ENCODE measurements at places on chromosomes 11 and 22. TPM values are rescaled to one million over a fixed set of nuclear protein-coding genes. Genes with fewer than 3 reads are reported as not detected.

The MMP7 gene
- not detected for total RNA-seq

The UBE4A gene
- total RNA-seq, result 49.1 TPM

The CCDC86 gene
- total RNA-seq, result 23.2 TPM

The SERGEF gene
- 33.7 TPM for total RNA-seq

The CARNS1 gene
- total RNA-seq, result 1.9 TPM

The OR52N4 gene
- total RNA-seq, result 0.89 TPM

The GGTLC2 gene
- total RNA-seq, result not detected

GRCh38 chr11:86476109-86476861 is 101.6 kb downstream of the CCDC81 start:
- H3K27me3 ChIP-seq, result no peaks in the 10 kb centered on the region
- H3K4me1 ChIP-seq, result no peaks in the 10 kb centered on the region
- H3K36me3 ChIP-seq, result no peaks in the 10 kb centered on the region
- DNase-seq, result no peak

- peaks cover 16% of the 10 kb centered on the region for H3K27me3 ChIP-seq
- H3K4me1 ChIP-seq, result peaks cover 49% of the 10 kb centered on the region
- peaks cover 7% of the 10 kb centered on the region for H3K36me3 ChIP-seq
- DNase-seq, result no peak
- peak overlapping the region; percentile 98 for H3K27ac ChIP-seq
Observed at GRCh38 chr22:48099251-48099650, 1336.8 kb downstream of the TBC1D22A start.

- H3K4me3 ChIP-seq, result no peak overlapping the region
- H3K27ac ChIP-seq, result no peak overlapping the region
- no peak for DNase-seq
- no peaks in the 10 kb centered on the region for H3K4me1 ChIP-seq
- no peaks in the 10 kb centered on the region for H3K36me3 ChIP-seq
Observed at GRCh38 chr11:134835561-134835960, 423.5 kb upstream of the B3GAT1 start.

DNA sequence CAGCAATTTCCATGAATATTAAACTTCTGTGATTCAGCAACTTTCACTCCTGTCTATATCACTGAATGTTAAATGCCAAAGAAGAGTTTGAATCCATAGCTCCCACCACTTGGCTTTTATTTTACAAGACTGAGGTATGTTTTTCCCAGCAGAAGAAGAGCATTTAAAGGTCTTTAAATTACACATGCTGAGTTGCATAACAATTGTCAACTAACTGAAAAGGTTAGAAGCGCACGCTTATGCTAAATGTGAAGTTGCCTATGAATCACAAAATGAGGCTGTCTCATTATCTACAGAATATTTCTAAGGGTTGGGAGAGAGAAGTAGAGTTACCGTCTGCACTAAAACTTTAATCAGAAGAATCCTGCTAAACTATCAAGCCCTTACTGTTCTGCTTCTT is 1086.3 kb downstream of the FAM181B start:
- H3K27me3 ChIP-seq, result peaks cover 31% of the 10 kb centered on the region
- H3K27ac ChIP-seq, result no peak overlapping the region
- no peaks in the 10 kb centered on the region for H3K36me3 ChIP-seq
- no peak overlapping the region for H3K4me3 ChIP-seq

DNA sequence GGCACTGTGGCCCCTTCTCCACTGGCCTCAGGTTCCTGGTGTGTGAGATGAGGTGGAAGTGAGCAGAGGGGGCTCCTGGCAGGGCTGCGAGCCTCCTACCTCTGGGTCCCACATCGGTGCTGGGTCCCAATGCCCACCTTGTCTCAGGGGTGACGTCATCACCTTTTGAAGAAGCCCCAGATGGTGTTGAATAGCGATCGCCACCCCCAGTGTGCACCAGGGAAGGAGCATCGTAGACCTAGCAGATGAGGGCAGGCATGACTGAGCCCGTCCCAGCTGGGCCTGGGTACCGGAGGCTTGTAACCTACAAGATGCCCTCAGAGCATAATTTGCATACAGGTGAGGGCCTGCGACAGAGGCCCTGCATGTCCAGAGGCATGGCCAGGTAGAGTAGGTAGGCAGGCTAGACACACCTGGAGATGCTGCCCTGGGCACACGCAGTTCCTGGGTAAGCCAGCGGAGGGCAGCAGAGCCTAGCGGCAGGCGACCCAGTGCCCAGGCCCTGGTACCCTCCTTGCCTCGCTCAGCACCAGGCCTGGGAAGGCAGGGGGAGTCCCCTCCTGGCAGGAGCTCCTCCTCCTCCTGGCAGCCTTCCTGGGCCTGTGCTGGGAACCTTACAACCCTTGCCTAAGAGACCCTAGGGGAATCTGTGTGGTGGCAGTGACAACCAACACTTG is 52.5 kb downstream of the TPCN2 start:
- no peaks in the 10 kb centered on the region for H3K36me3 ChIP-seq
- peak; percentile 72 for DNase-seq
- no peak overlapping the region for H3K4me3 ChIP-seq
- H3K27ac ChIP-seq, result no peak overlapping the region

DNA sequence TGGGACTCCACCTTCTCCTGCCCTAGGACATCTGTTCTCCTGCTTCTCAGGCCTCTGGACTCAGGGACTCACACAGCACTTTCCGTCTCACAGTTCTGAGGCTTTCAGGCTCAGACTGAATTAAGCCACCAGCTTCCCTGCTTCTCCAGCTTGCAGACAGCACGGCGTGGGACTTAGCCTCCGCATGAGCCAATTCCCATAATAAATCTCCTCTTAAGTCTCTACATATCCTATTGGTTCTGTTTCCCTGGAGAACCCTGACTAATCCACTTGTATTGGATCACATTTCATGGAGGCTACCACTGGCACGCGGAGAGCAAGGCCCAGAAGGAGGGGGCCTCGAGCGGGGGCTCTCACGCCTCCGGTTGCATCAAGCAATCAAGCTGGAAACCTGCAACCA is 1313.6 kb downstream of the TBC1D22A start:
- H3K27ac ChIP-seq, result no peak overlapping the region
- peaks cover 60% of the 10 kb centered on the region for H3K27me3 ChIP-seq
- H3K4me1 ChIP-seq, result peaks cover 10% of the 10 kb centered on the region
- no peaks in the 10 kb centered on the region for H3K36me3 ChIP-seq
- no peak for DNase-seq

GRCh38 chr11:121670266-121670665 is 217.5 kb upstream of the SORL1-AS1 start:
- peaks cover 2% of the 10 kb centered on the region for H3K27me3 ChIP-seq
- H3K4me1 ChIP-seq, result no peaks in the 10 kb centered on the region
- no peak overlapping the region for H3K27ac ChIP-seq
- no peak for DNase-seq

DNA sequence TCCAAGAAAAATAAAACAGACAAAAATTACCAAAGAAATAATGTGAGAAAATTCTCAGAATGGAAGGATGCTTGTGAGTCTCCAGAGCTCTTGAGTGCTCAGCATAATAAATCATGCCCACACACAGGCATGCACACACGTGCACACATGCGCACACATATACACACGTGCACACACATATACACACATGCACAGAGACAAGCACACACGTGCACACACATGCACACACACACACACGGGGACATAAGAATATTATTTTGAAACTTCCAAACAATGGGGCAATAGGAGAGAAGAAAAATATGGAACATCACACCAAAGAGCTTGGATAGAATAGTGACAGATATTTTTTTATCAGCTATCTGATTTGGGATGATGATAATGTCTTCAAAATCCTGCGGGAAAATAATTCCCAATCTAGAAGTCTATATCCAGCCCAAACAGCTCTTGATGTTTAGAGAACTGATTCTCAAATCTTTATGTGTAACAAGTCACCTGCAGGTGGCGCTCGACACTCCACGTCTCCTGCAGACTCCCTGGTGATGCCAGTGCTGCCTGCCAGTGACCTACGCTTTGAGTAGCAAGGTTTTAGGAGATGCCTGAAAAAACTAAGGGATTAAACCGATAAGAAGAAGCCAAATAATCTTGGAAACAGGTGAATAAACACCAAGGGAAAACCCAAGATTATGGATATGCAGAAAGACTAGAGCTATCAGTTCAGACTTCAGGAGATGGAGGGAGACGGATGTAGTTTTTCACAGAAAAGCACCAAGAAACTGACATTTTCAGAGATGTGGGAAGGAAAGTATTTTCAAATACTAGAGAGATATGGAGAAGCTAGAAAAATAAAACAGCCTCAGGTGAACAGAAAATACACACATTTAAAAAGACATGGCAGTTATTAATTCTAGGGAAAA is 743.6 kb downstream of the ETS1 start:
- H3K36me3 ChIP-seq, result no peaks in the 10 kb centered on the region
- H3K27ac ChIP-seq, result no peak overlapping the region
- H3K4me1 ChIP-seq, result no peaks in the 10 kb centered on the region
- H3K4me3 ChIP-seq, result no peak overlapping the region
- DNase-seq, result peak; percentile 70

- H3K4me1 ChIP-seq, result peaks cover 14% of the 10 kb centered on the region
- no peaks in the 10 kb centered on the region for H3K36me3 ChIP-seq
- no peak overlapping the region for H3K4me3 ChIP-seq
- no peaks in the 10 kb centered on the region for H3K27me3 ChIP-seq
- H3K27ac ChIP-seq, result no peak overlapping the region
- DNase-seq, result no peak
Observed at GRCh38 chr11:126162306-126163030, 49.0 kb downstream of the RPUSD4 start.

GRCh38 chr22:32800158-32800882 is 1.2 kb upstream of the TIMP3 start:
- peaks cover 56% of the 10 kb centered on the region for H3K27me3 ChIP-seq
- DNase-seq, result no peak
- no peak overlapping the region for H3K4me3 ChIP-seq
- no peaks in the 10 kb centered on the region for H3K36me3 ChIP-seq
- H3K4me1 ChIP-seq, result peaks cover 2% of the 10 kb centered on the region

DNA sequence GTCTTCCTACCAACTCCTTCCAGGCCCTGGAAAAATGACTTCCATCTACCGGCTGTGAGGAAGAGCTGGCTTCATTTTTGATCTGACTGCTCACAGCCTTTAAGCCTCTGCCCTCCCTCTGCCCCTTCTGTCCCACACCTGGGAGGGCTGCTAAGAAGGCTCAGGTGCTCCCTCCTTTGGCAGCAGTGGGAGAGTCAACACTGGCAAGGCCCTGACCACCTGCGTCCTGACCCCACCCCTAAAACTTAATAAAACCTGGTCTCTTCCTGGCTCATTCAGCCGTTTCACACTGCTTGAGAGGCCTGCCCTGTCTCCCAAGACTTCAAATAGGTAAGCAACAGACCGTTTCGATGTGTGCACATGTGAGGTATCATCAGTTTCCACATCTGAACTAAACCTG is 52.1 kb upstream of the NFRKB start:
- H3K27ac ChIP-seq, result no peak overlapping the region
- H3K4me1 ChIP-seq, result peaks cover 4% of the 10 kb centered on the region
- H3K27me3 ChIP-seq, result no peaks in the 10 kb centered on the region
- H3K36me3 ChIP-seq, result peaks cover 6% of the 10 kb centered on the region
- no peak overlapping the region for H3K4me3 ChIP-seq

GRCh38 chr11:32438346-32438865 is 3.1 kb upstream of the WT1 start:
- H3K4me3 ChIP-seq, result no peak overlapping the region
- DNase-seq, result no peak
- peaks cover 30% of the 10 kb centered on the region for H3K4me1 ChIP-seq
- peaks cover 85% of the 10 kb centered on the region for H3K27me3 ChIP-seq
- no peak overlapping the region for H3K27ac ChIP-seq
- H3K36me3 ChIP-seq, result peaks cover 6% of the 10 kb centered on the region

GRCh38 chr11:62843466-62843865 is 4.1 kb upstream of the WDR74 start:
- H3K27me3 ChIP-seq, result no peaks in the 10 kb centered on the region
- peaks cover 4% of the 10 kb centered on the region for H3K36me3 ChIP-seq
- DNase-seq, result no peak
- no peak overlapping the region for H3K4me3 ChIP-seq
- peaks cover 11% of the 10 kb centered on the region for H3K4me1 ChIP-seq

- DNase-seq, result no peak
- H3K36me3 ChIP-seq, result no peaks in the 10 kb centered on the region
- H3K4me3 ChIP-seq, result no peak overlapping the region
- H3K27me3 ChIP-seq, result no peaks in the 10 kb centered on the region
Observed at GRCh38 chr11:37999171-37999570, 1401.1 kb upstream of the RAG2 start.

DNA sequence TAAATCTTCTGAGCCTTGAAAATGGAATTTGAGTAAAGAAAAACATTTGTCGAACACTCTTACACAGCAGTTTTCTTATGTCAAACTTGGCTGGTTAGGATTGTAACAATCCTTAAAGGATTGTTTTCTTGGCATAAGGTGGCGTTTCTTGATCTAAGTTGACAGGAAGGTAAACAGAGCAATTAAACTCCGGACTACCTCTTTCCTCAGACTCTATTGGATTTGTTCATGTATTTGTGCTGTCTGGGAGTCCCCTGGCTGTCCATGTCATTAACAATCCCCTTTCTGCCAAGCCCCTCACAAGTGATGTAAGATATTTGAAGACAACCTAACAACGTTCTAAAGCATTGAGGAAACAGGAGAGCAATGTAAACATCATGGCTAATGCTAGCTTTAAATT is 222.5 kb upstream of the SNX19 start:
- no peaks in the 10 kb centered on the region for H3K36me3 ChIP-seq
- H3K27me3 ChIP-seq, result no peaks in the 10 kb centered on the region
- DNase-seq, result no peak
- H3K4me3 ChIP-seq, result no peak overlapping the region
- no peak overlapping the region for H3K27ac ChIP-seq

DNA sequence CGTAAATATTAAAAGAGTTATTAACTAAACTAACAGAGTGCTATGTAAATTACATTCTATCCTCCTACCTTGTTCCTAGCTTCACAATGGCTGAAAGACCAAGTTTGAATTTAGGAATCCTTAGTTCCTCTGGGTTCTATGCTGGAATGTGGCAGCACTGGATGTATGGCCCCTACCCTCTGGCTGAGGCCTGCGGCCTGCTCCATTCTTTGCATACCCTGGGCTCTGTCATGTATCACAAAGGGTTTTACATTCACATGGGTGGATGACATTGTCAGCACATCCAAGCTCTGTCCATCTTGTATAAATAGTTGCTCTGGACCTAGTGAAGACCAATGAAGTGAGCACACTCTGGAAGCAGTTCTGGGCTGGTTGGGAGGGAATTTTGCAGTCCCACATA is 54.5 kb downstream of the AASDHPPT start:
- DNase-seq, result no peak
- no peaks in the 10 kb centered on the region for H3K36me3 ChIP-seq
- H3K27me3 ChIP-seq, result peaks cover 13% of the 10 kb centered on the region
- H3K27ac ChIP-seq, result no peak overlapping the region
- H3K4me1 ChIP-seq, result no peaks in the 10 kb centered on the region

GRCh38 chr11:41861838-41862237 is 402.4 kb upstream of the LRRC4C start:
- H3K4me3 ChIP-seq, result no peak overlapping the region
- H3K27me3 ChIP-seq, result no peaks in the 10 kb centered on the region
- H3K36me3 ChIP-seq, result no peaks in the 10 kb centered on the region
- DNase-seq, result no peak

DNA sequence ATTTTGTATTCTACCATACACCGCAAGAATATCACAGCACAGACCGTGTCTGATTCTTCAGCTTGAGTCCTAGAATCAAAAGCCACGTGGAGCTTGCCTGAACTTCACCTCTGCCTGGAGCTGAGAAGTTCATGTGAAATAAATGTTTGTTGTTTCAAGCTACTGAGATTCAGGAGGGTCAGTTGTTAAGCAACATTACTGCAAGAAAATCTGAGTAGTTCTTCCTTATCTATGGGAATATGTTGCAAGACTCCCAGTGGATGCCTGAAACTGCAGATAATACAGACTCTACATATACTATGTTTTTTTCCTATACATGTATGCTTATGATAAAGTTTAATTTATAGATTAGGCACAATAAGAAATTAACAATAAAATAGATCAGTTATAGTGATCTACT is 995.3 kb downstream of the TBC1D22A start:
- no peak overlapping the region for H3K27ac ChIP-seq
- H3K4me3 ChIP-seq, result no peak overlapping the region
- DNase-seq, result no peak
- H3K4me1 ChIP-seq, result no peaks in the 10 kb centered on the region
- no peaks in the 10 kb centered on the region for H3K36me3 ChIP-seq

All from activated CD4-positive, alpha-beta T cell treated with anti-CD3 and anti-CD28 coated beads, Interleukin-2, amount 10 ng/mL, durations not matched to agents 7 days and 5 days (primary cell).